Esophagus squamous epithelium (tissue), 5 donors: ENCODE measurements at places on chromosomes 3 and 15.
A peak's percentile ranks its signal among the peaks of the same experiment; 100 is the strongest.

- peak; percentile 27 for DNase-seq
These were observed 26.6 kb upstream of the RASA2 start for GRCh38 chr3:141460097-141460704.

DNA sequence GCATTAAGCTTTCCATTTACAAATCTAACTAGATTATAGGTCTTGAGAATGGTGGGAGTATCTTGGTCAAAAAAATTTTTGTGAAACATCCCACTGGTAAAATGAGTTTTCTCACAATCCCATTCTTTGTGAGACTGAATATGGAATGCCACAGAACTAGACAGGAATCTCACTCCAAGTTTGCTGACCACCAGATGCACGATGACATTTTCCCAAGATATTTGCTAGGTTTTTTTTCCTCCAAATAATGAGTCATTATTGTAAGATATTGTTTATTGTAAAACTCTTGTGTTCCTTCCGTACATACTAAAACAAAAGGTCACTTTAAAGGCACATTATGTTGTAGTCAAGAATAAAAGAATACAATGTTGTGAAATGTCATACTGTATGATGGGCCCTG, 53.9 kb downstream of the COPS2 start:
- DNase-seq = no peak

GRCh38 chr3:160980740-160981139, 124.4 kb downstream of the B3GALNT1 start:
- DNase-seq = no peak

DNA sequence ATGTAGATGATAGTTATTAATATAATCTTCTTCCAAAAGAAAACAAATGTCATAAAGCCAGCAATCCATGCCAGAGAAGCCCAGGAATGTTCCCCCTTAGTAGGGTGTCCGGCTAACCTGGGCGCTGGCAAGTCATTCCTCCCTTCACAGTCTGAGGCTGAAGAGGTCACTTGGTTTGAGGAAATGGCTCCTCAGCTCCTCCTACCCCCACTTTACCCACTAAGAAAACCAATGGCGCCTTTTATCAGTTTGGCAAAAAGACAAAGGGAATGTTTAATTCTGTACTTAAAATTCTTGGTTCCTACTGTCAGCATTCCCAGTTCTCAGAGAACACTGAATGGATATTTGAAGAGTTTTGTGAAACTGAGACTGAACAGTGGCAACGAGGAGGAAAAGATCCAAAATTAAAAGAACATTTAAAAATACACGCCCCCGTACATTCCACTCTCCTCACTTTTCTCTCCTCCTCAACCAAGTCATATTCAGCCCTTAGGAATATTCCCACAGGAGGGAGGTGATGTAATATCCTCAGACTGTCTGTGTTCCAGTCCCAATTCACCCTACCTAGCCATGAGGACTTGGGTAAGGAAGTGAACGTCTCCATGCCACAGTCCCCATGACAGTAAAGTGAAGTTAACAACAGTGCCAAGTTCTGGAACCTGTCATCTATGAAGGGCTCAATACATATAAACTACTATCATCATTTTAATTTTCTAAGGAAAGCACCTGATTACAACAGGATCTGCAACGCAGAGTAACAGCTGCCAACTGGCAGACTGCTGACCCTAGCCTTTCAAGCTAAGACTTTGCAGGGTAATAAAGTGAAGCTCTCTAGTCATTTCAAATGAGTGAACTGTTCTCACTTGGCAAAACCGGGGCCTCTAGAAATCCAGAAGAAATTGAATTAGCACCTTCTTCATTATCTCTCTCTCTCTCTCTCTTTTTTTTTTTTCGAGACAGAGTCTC, 234.5 kb upstream of the ICE2 start:
- no peak for DNase-seq

DNA sequence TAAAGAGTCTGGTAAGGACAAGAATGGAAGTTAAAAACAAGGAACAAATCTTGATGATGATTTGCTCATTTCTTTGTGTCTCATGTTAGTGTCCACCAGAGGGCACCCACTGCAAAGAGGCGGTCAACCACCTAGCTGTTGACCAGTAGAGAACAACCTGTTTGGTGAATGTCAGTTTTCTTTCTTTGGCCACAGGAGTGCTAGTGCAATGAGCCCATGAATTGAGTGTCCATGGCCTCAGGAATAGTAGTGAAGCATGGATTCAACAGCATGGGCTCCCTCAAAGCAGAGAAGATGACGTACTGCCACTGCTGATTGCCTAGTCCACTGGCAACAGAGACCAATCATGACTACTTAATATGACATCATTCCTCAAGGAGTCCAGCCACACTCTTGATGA, 10.7 kb upstream of the CNTN6 start:
- DNase-seq = no peak

DNA sequence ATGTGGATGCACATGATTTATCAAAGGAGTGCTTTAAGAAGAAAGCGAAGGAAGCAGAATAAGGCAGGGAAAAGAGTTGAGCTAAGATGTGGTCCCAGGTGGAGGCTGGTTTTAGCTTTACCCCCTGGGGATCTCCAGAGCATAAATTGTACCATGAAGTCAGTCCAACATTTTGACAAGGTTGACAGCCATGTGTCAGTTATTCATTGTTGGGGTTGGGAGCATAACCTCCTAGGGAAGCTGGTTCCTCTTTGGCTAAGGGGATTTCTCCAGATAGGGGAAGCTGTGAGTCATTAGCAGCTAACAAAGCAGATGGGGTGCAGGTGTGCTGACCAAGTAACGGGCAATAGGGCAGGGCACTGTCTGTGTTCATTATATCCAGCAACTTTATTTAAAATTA, 123.7 kb upstream of the IGSF10 start:
- no peak for DNase-seq

DNA sequence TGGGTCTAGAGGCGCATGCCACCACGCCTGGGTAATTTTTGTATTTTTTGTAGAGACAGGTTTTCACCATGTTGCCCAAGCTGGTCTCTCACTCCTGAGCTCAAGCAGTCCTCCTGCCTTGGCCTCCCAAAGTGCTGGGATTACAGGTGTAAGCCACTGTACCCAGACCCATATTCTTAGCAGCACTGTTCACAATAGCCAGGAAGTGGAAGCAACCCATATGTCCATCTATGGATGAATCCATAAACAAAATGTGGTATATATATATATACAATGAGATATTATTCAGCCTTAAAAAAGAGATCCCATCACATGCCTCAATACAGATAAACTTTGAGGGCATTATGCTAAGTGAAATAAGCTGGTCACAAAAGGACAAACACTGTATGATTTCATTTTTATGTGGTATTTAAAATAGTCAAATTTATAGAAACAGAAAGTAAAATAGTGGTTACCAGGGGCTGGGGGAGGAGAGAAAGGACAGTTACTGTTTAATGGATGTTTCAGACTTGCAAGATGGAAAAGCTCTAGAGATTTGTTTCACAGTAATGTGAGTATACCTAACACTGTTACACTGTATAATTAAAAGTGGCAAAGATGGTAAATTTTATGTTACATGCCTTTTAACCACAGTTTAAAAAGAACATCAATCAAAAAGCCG, 35.7 kb upstream of the GRAMD1C start:
- DNase-seq = no peak

DNA sequence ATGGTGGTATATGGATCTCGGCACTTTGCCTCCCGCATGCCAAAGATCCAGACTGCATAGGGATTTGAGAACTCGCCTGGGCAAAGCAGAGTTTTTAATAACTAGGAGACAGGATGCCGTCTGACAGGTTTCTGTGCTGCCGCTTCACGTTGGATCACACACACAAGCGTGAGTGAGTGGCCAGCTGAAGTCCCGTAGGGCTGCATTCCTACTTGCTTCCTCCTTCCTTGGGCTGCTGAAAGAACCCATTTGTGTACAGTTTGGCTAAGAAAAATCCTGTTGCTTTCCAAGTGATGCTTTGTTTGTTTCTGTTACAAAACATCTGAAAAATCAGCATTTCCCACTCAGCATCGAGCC, 604.3 kb upstream of the CFAP20DC start:
- DNase-seq = no peak

- no peak for DNase-seq
These were observed 5.2 kb downstream of the ARPP19 start for GRCh38 chr15:52563501-52564060.

DNA sequence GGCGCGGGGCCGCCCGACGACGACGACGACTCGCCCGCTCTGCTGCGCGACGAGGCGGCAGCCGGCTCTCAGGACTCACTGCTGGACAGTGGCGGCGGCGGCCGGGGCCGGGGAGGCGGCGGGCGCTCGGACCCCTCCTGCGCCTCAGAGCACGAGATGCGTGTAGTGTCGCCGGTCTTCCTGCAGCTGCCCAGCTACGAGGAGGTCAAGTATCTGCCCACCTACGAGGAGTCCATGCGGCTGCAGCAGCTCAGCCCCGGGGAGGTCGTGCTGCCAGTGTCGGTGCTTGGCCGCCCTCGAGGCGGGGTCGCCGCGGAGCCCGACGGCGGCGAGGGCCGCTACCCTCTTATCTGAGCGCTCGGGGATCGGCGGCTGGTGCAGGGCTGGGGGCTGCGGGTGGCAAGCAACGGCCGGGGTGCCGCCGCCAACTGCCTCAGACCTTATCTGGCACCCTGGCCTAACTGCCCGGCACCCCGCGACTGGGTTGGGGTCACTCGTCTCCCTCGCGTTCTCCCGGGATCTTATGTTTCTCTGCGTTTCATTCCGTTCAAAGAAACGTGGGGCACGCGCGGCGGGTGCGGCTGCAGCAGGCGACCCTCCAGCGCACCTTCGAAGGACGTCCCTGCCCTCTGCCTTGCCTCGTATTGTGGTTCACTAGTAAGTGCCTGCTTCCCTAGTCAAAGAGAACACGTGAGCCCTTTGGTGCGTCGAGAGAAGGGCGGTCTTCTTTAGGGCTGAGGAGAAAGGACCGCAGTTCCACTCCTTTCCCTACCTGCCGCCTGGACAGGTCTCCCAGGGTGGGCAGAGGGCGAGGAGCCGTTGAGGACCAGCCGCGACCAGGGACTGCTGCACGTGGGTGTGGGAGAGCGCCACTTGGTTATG, 1.0 kb downstream of the C3orf80 start:
- no peak for DNase-seq

GRCh38 chr15:83489690-83490089, 42.5 kb downstream of the SH3GL3 start:
- no peak for DNase-seq

DNA sequence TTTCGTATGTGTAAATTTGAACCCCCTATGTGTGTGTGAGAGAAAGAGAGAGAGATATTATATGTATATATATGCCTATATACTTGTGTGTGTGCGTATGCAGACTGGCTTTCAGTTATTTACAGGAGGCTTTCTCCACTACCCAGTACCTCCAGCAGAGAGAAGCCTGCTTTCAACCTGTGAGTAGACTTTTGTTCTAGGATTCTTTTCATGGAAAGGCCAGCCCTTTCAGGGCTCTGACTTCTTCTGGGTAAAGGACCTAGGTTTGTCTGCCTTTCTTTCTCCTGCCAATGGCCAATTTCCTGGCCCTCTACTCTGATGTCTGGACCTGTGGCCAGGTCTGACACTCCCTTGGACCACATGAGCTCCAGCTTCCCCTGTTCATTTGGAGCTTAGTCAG, 23.8 kb downstream of the LRRC28 start:
- DNase-seq = no peak

DNA sequence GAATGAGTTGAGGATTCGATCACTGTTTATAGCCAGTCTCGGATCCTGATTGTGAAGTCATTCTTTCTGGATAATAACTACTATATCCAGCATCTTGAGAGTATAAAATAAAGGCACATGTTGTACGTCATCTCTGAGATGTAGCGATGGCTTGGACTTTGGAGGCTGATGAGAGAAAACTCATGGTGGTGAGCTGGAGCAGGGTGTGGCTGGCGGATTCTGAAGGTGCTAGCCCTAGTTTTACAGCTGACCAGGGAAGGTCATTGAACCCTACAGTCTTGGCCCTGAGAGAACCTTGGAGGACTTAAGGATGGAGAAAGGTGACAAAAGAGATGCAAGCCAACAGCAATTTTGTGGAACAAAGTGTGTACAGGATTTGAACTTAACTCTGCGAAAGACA, 153.8 kb downstream of the IGF1R start:
- no peak for DNase-seq

DNA sequence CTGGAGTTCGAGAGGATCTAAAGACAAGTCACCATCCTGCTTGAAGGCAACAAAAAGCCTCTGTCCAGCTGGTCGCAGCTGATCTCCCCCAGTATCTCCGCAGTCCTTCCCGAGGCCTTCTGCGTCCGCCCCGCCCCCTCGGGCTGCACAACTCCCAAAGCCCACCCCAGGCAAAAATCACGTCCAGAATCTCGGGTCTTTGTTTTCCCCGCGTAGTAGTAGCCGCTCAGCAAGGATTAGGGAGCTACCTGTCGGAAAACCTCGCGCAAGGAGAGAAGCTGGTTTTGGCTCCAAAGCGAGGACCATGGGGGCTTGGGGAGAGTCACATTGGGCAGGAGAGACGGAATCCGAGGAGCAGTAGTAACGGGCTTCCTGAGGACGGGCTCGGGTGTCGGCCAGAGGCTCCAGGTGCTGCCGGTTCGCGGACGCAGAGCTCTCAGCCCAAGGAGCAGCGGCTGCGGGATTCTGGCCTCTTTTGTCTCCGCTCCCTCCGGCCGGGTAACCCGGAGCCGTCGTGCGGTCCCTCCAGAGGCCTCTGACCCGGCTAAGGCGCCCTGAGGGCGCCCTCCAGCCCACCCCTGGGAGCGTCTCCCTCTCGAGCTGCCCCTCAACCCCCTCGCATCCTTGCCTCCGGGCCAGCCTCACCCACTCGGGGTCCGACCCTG, 401 bp downstream of the ZSCAN29 start:
- no peak for DNase-seq

- no peak for DNase-seq
These were observed 14.0 kb downstream of the ABHD6 start for GRCh38 chr3:58251631-58252035.

GRCh38 chr3:109337393-109337792, at the start of gene DPPA4:
Gene DPPA4, minus strand, starts transcription at chr3:109337546. Its CDS starts 29 bp downstream, at chr3:109337517.
- DNase-seq = no peak

DNA sequence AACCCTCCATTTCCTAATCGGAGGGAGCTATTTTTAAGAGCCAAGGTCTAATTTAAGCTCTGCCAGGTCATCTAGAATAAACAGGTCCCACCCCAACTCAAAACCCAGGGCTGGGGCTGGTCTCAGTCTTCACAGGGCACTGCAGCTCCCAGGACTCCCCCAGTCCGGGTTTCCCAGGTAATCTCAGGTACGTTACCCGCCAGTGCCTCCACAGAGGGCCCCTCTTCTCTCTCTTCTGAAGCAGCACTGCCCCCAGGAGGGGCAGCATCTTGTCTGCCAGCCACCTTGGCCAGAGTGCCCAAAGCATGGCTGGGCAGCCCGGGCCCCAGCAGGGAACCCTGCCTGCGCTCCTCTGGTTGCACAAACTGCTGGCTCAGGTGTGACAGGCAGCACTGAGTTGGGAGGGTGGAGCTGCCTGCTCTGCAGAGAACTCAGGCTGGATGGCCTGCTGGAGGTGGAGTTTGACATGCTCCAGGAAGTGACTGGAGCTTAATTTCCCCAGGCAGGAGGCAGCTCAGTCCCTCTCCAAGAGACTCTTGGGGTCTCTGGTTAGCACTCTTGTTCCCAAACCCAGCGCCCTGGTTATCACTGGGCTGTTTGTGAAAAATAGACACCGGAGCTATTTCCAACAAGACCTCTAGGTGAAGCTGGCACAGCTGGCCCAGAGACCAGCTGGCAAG, at the start of gene PLA2G4F:
TSS of gene PLA2G4F (minus strand) at position 394 of the 680 bp plus-strand sequence. CDS start at position 307, 87 bp downstream.
- no peak for DNase-seq

- DNase-seq = no peak
These were observed 4.2 kb upstream of the CCR2 start for GRCh38 chr3:46349484-46350261.

- no peak for DNase-seq
These were observed 24.1 kb downstream of the ZNF80 start for GRCh38 chr3:114213292-114213626.
